Activated T-helper 2 cell treated with anti-CD3 and anti-CD28 coated beads, Interferon-gamma antibody, Interleukin-2, Interleukin-4, amounts not matched to agents 10 μg/mL and 5 μg/mL and 100 μg/mL, durations not matched to agents 14 hours and 24 hours and 36 hours (primary cell): ENCODE measurements at places on chromosomes 7 and 10. TPM values are rescaled to one million over a fixed set of nuclear protein-coding genes. Genes with fewer than 3 reads are reported as not detected.

- DNase-seq = no peak
These were observed 10.6 kb downstream of the SFMBT2 start for GRCh38 chr10:7400068-7400715.

- no peak for DNase-seq
These were observed 94.6 kb downstream of the ADARB2 start for GRCh38 chr10:1642600-1643160.

DNA sequence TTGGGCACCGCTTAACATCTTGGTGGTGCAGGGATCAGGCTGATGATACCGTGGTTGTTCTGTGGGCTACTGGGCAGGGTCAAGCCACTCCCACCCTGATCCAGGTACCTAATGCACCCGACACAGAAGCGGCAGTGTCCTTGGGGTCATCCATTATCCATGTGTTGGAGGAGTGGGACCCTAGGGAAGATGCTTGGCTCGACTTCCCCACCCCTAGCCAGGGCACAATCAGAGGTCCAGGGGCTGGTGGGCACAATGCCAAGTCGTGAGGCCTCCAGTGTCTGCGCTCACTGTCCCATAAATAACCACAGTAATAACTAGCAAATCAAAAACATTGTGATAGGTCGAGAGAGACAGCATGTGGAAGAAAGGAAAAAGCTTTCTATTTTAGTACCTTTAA lies 37.7 kb downstream of the HTRA1 start:
- no peak for DNase-seq

DNA sequence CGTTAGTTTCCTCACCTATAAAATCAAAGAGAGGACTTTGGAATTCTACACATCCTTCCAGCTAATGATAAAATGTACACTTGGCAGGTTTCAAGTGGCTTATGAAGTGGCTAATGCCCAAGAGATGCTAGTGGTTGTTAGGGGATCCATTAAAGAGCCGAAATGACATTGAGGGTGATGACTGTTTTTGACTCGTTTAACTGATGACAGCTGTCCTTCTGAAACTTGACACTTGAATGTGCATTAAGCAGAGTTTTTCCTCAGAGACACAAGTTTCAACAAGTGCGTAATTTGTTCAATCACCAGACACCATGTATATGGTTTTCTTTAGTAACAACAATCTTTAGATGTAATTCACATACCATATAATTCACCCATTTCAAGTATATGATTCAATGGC lies 1.6 kb upstream of the PRF1 start:
- DNase-seq = no peak

DNA sequence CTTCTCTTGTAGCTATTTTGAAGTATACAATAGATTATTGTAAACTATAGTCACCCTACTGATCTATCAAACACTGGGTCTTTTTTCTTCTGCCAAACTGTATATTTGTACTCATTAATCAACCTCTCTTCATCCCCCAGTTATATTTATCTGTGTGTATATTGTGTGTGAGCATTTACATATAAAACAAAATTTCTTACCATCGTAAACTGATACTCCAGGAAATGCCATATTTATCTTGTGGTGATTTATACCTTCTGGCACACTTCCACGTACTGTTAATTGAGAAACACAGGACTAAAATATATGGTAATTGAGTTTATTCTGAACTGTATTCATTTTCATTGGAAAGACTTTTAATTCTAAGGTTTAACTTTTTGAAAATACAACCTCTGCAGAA lies 18.9 kb downstream of the ANLN start:
- no peak for DNase-seq

The ARF5 gene
- 133 TPM in 2 replicates for total RNA-seq
